ENCODE measurements at places on chromosomes 13 and 19.

DNA sequence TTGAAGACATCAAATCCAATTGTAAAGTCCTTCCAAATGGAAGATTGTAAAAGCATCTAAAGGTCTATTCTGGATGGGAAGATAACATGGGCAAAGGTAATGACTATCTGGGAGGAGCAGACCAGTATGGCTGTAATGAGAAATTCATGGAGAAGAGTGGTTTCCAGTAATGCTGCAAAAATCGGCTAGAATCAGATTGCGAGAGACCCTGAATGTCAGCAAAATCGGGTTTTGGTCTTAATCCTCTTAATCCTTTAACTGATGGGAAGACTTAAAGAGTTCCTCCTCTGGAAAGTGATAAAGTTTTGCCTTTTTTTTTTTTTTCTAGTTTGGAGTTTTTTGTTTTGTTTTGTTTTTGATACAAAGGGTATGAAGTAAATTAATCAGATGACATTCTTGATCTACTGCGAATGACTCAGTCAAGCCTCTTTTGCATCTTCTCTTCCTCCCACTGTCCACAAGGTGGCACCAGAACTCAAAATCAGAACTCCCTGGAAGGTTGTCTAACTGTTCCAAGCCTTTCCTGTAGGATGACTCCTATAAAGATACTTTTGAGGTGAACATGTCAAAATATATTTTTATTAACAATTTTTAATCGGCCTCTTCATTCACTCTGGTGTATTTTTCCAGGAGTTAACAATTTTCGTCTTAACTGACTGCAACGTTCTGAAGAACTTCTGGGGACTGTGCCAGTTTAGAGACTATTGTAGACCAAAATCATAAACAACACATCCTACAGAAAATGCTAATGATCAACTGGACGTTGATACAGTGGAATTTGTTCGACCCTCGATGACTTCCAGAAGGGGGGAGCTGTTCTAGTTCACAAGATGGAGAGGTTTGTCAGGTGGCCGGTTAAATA, 213.3 kb upstream of the MIR17HG start:
- DNase-seq, result no peak

GRCh38 chr19:6402837-6403608, 10.1 kb upstream of the GTF2F1 start:
- DNase-seq, result peak; percentile 16

GRCh38 chr19:57599377-57599760, 316 bp upstream of the ZNF530 start:
- no peak for DNase-seq

- no peak for DNase-seq
Measured at GRCh38 chr13:41386211-41386610, 71.1 kb upstream of the RGCC start.

DNA sequence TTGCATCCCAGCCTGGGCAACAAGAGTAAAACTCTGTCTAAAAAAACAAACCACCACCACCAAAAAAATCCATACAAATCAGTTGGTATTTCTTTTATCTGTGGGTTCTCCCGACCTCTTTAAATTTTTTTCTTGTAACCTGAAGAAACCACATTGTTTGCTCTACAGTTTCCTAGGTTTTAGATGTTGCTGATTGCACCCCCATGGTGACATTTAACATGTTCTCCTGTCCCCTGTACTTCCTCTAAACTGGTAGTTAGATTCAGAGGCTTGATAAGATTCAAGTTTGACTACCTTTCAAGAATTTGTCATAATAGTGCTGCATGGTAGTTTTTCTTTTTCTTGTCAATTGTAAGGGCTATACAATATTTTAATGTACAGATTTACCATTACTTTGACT, 24.0 kb downstream of the ALG5 start:
- no peak for DNase-seq

DNA sequence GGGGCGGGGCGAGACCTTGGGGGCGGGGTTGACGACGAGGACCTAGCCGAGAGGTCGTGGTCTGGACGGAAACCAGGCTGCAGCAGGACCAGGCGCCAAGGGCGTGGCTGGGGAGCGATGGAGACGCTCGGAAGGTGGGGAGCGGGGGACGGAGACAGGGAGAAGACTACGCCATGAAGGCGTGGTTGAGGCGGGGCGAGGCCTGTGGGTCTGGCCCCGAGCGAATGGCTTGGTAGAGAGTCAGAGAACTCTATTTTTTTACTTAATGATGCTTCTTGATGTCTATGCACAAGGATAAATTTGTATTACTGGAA, 674 bp upstream of the FBXL12 start:
- no peak for DNase-seq

GRCh38 chr13:46905249-46905648, 8.4 kb upstream of the HTR2A start:
- no peak for DNase-seq

GRCh38 chr19:8088752-8089663, 36.4 kb downstream of the CCL25 start:
- no peak for DNase-seq

DNA sequence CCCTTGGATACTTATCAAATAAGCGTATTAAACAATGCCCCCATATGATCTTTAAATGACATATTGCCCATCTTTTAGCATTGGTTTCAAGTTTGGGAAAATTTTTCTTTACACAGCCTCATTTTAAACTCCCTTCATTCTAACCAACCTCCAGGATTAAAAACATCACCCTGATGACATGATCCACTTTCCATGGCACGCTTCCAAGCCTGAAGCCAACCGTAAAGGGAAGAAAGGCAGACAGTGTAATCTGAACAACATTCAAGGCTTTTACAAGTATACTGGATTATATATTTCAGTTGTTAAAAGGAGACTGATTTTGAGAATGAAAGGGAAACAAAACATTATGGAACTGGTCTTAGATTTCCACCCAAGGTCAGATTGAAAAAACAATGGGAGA, 1721.9 kb downstream of the OLFM4 start:
- DNase-seq, result no peak

GRCh38 chr19:15291089-15291488, 41.2 kb downstream of the BRD4 start:
- no peak for DNase-seq

- DNase-seq, result no peak
Measured at GRCh38 chr13:36493046-36493445, 60.8 kb downstream of the CCNA1 start.

DNA sequence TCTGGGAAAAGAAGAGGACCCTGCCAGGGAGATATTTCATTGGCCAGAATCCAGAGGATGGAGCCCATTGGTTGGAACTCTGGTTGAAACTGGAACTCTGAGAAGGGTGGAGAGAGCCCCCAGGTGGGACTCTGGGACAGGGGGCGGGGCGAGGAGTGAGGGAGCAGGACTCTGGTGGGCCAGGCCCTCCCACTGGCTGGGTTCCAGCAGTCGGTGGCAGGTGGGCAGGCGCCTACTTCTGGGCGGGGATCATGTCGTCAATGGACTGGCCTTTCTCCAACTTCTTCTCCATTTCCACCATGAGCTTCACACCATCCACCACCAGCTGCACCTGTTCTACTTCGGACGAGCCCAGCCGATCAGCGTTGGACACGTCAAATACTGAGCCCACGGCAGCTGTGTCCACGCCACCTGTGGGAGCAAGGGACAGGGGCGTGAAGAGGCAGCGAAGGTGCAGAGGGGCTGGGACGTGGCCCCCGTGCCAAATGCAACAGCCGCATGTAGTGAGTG, 16.1 kb downstream of the CKM start:
- DNase-seq, result no peak

- no peak for DNase-seq
Measured at GRCh38 chr13:110464556-110465333, 96.8 kb downstream of the RAB20 start.

All from AG04449 (cell line).